ENCODE measurements at places on chromosomes 5 and 9.
A peak's percentile ranks its signal among the peaks of the same experiment; 100 is the strongest.

DNA sequence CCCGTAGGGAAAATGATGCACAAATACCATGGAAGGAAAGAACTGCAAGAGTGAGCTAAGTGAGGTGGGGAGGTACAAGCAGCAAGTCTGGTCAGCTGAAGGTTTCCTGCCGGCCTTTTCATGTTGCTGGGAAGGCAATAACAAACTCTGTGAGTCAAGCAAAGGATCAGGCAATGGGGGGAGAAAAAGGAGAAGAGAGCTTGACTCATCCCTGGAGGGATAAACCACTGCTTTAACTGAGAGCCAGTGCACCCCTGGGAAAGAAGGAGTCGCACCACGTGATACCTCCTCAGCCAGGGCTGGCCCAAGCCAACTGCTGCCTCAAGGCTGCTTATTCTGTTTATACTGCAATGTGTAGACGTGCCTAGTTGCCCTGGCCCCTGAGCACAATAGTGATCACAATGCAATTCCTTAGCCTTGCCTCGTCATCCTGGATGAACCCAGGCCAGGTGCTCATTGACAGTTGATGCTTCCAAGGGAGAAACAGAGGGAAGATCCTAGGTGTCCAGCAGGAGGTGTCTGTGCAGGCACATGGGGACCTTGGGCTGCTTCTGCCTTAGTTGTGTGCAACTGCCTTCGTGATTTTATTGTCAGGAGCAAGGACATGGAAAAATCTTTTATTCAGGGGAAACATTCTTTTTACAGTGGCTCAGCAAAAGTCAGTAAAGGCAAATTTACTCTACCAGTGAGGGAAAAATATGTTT lies 203.0 kb upstream of the TUT7 start:
- DNase-seq = peak; percentile 62

- peak; percentile 77 for DNase-seq
These were observed 33.3 kb downstream of the KCTD16 start for GRCh38 chr5:144203750-144204596.

- DNase-seq = no peak
These were observed 96.5 kb downstream of the SMIM23 start for GRCh38 chr5:171882118-171882517.

- peak; percentile 34 for DNase-seq
These were observed 84.2 kb upstream of the IER5L start for GRCh38 chr9:129262261-129262660.

- DNase-seq = no peak
These were observed 23.3 kb downstream of the KCNMB1 start for GRCh38 chr5:170365831-170366230.

- peak; percentile 88 for DNase-seq
These were observed 314.0 kb downstream of the ARHGEF28 start for GRCh38 chr5:73940026-73940425.

DNA sequence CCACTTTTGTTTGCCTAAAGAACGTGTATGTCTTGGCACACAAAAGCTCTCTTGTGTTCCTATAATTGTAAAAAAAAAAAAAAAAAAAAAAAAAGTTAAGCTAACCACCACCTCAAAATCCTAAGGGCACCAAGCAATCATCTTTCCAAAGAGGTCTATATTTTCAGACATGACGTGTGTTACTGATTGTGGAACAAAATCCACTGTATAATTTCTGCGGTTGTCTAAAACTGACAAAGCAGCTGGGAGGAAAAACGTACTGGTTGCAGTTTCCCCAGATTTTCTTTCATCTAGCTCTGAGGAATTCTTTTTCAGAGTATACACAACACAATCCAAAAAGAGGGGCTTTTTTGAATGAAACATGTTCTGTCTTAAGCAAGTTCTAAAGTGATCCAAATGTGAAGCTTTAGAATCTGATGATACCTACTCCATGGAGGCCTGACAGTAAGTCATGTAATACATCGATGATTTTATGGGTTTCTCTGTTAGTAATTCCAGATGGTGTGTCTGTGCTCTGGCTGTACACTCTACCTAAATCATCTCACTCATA lies 375.6 kb upstream of the NUDT12 start:
- DNase-seq = no peak

DNA sequence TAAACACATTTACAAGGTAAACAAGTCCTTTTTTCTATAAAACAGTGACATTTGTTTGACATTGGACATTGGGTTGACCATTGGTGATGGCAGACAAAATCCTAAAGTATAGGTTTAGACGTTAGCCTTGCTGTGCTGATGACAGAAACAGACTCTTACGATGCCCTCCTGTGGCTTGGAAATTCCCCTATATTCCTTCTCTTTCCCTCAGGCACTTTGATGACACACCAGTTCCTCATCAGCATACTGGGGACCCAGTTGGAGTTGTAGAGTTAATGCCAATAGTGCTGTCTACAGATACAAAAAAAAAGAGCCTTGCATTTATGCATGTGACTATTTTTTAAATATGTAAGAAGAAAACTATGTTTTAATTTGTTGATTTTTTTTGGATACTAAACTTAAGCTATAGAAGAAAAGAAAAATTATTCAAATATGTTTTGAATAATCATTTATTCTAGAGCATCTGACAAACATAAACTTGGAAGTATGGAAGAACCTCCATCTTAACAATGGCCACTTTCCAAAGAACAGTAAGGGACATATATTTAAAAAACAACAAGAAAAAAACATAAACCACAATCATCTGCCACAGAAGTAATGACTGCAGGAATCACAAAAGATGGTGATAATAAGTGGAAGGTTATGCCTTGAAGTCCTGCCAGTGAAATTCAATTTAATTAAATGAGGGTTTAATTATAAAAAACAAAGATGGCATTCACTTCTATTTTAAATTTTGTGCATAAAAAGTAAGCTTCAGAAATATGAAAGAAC lies 75.6 kb upstream of the SNCAIP start:
- peak; percentile 1 for DNase-seq

- no peak for DNase-seq
These were observed 83.0 kb downstream of the NPR3 start for GRCh38 chr5:32794086-32794485.

DNA sequence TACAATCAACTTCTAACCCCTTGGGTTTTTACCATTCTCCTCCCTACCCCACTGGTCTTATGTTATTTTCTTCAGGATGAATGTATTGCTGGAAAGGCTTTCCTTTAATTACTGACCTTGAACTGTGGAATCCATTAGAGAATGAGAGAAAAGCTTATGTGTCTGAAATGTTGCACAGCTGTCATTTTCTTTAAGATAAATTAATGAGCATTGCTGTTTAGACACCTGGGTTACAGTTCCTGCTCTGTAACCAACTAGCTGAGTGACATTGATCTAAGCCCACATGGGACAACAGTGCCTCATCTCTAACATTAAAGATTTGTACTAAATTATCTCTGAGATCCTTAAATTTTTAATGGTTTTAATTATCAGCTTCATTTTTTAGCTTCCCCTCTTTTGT lies 507.0 kb downstream of the TAF11L14 start:
- DNase-seq = no peak

DNA sequence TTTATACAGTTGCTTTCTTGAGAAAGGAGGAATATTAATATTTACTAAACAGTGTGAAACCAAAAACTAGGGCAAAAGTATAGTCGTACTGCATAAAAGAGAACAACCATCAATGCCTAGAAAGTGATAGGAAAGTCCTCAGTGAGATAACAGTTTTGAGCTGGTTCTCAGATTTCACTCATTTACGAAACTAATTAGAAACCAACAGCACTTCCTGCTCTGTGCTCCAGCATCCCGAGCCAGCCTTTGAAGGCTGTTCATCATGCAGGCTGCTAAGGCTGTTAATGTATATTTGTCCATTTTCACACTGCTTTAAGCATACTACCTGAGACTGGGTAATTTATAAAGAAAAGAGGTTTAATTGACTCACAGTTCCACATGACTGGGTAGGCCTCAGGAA lies 2039.9 kb downstream of the EFNA5 start:
- DNase-seq = no peak

- peak; percentile 97 for DNase-seq
These were observed 3.3 kb upstream of the MAN1B1 start for GRCh38 chr9:137083394-137084004.

DNA sequence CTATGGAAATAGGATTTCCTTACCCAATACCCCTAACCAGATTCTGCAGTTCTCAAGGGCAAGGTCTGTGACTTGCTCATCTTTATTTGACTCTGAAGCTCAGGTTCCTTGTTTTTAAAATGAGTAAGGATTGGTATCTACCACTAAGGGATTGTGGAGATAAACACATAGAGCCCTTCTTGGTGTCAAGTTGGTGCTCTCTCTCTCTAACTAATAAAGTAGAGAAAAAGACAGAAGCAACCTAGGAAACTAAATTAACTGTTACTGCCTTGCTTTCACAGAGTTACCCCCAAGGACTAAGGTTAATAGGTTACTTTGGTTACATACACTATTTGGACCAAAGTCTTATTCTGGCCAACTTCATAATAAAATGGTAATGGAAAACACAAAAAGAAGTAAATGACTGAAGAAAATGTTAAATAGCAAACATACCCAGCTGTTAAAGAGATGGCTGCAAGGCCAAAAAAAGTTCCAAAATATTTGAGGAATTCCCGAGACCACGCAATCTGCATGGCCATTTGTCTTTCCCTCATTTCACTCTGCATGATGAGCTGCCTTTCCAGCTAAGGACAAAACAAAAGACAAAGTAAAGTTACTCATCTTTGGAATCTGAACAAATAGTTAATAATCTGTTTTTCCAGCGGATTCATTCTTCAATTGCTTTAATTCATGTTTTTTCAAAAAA lies 21.8 kb upstream of the RLN1 start:
- DNase-seq = no peak

GRCh38 chr5:137179203-137179602 lies 319.9 kb downstream of the SPOCK1 start:
- no peak for DNase-seq

DNA sequence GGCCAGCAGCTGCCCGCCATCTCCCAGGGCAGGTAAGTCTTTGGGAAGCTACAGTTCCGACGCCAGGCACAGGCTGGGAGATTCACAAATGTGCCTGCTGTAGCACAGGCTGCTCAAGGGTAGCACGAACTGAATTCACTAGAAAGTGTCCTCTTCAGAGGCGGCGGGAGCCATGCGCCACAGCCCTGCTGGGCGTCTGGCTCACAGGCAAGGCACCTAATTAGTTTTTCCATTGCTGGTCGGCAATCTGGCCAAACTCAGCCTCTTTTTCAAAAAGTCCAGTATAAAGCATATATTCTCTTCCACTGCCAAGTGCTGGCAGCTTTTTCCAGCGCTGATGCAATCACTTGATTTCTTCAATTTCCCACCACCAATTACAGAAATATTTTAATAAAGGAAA lies 128.9 kb upstream of the RAPGEF1 start:
- no peak for DNase-seq

Data from renal cortical epithelial cell (primary cell).